ENCODE measurements at places on chromosomes 2 and 18.

DNA sequence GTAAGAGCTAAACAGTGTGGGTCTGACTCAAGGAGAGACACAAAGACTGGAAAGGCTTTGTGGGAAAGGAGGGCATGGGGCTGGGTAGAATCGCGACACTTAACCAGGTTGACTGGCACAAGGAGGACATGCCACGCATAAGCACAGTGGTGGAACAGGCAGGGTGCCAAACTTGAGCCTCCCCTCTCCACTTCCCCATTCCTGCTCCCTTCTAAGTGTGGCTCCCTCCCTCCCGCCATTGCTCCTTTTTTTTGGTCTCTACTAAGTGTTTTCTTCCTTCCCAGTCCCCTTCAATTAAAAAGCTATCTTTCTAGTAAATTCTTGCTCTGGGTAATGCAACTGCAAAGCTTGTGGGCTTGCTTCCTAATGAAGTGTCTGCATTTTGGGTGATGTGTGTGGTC, 40.3 kb upstream of the ZFP36L2 start:
- DNase-seq, result no peak

- DNase-seq, result no peak
Measured at GRCh38 chr2:236977063-236977851, 108.4 kb upstream of the COPS8 start.

- peak; percentile 88 for DNase-seq
Measured at GRCh38 chr2:27890924-27891672, 569 bp downstream of the BABAM2 start.

DNA sequence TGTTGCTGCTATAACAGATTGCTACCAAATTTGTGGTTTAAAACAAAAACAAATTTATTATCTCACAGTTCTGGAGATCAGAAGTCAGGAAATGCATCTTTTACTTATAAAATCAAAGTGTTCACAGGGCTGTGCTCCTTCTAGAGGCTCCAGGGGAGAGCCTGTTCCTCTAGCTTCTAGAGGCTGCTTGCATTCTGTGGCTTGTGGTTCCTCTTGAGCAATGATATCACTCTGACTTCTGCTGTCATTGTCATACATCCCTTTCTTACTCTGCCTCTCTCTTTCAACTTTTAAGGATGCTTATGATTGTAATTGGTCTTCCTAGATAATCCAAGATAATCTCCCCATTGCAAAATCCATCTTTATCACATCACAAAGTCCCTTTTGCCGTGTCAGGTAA, 6.1 kb upstream of the DCC start:
- DNase-seq, result no peak

- DNase-seq, result peak; percentile 6
Measured at GRCh38 chr18:41966943-41967342, 11.9 kb downstream of the PIK3C3 start.

- DNase-seq, result no peak
Measured at GRCh38 chr2:25285265-25286024, 56.3 kb downstream of the DNMT3A start.

DNA sequence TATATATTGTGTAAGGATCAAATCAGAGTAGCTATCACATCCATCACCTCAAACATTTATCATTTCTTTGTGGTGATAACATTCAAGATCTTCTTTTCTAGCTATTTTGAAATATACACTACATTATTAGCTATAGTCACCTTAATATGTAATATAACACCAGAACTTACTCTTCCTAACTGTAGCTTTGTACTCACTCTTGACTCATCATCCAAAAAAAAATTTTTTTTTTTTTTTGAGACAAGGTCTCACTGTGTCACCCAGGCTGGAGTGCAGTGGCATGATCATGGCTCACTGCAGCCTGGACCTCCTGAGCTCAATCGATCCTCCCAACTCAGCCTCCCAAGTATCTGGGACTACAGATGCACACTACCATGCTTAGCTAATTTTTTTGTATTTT, 153.3 kb downstream of the EML6 start:
- DNase-seq, result no peak

DNA sequence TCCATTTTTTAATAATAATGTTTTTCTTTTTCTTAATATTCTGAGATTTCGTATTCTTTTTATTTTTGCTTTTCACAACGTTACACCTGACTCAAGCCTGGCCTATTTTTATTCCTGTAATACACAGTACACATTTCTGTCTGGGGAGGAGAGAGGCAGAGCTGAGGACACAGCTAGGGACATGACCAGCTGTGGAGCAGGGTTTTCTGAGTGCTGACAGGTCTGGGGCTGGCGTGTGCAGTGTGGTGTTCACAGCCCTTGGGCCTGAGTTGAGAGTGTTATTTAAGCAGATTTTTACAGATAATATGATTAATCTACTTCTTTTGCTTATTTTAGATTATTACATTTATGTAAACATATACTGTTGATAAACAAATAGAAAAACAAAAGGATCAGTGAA, 55.9 kb downstream of the ZAP70 start:
- no peak for DNase-seq

- DNase-seq, result peak; percentile 55
Measured at GRCh38 chr2:158457092-158457825, 507 bp downstream of the PKP4 start.

- DNase-seq, result no peak
Measured at GRCh38 chr18:45019469-45019868, 338.8 kb downstream of the SETBP1 start.

DNA sequence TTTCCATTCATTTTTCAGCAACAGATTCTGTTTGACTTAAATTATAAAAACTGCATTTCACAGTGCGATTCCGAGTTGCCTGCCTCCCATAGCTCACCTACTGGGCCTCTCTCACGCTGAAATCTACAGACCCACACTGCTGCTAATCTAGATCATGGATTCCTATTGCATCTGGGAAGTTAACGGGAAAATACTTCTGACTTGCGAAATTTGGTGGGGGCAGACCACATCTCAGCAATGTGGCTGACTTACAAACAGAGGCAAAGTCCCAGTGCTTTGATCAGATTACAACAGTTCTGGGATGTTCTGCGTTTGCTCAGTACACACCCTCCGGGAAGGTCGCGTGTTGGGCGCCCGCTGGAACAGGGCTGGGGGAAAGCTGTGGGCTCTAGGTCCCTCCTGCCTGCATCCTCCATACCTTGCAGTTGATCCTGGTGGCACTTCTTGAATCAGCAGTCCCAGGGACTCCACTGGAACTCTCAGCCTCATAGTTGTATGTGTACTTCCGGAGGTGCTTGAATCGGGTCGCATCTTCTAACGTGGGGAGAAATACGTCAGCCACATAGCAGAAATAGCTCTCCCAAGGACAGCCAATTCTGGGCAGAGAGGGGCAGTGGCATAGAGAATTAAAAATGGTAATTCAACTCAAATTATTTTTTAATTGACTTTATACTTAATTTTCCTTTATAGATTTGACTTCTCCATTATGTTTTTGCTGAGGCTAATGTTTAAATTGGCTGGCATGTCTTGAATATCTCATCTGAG, 1.7 kb downstream of the APOB start:
- peak; percentile 10 for DNase-seq

GRCh38 chr2:20648831-20649230, 2.1 kb downstream of the HS1BP3 start:
- no peak for DNase-seq

DNA sequence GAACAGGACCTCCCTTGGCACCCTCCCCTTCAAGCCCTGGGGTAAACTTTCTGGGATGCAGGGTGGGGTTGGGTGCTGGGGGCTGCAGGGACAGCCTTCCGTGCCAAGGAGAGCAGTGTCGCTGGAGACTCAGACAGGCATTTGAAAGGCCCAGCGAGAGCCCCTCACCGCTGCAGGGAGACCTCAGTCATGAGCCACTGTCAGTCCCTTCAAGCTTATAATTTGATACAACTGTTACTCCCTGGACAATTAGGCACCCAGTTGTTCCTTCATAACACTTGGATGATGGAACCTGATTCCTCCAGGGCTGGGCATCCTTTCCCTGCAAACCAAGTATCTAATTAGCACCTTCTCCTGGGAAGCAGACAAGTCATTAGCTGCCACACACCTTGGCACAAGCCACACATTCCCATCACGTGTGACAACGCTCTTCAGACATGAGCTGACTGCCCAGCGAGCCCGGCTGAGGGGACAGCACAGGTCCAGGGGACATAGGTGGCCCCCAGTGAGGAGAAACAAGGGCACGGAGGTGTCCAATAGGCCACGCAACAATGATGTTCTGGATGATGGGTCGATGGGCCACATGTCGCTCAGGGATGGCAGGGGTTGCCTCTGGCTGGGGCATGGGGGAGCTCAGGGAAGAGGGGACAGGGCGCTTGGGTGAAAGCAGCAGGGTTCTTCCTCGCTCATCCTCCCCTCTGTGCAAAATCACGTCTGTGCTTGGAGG, 59.6 kb downstream of the KCNF1 start:
- no peak for DNase-seq

GRCh38 chr2:120511536-120511935, 165.6 kb downstream of the INHBB start:
- DNase-seq, result no peak

DNA sequence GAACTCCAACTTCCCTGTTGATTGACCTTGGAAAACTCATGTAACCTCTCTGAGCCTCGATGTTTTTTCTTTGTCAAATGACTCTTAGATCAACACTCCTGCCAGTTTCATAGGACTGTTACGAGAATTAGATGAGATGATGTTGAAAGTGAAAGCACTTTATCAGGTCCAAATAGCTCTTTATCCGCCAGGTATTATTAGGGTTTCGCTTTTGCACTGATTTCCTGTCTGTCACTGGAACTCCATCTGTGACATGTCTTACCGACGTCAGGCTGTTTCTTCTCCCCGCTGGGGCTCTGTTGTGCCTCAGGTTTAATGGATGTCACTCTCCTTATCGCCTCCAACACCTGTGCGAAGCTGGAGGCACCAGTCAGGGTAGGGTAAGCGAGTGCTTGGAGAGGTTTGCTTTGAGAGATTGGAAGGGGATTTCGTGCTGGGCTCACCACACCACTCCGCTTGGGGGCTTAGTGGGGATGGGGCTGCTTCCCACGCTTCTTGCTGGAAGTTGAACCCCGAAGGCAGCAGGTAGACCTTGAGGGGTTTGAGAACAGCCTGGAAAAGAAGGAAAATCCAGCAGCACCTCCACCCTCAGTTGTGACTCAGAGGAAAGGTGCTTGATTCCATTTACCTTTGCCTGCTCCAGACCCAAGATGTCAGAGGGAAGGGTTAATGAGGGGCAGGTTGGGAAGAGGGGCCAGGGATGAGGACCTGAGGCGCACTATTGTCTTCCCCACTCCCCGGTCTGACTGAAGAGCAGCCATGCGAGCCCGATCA, 4.3 kb downstream of the GAD1 start:
- DNase-seq, result no peak

GRCh38 chr18:48152549-48152948, 222.1 kb upstream of the SMAD2 start:
- peak; percentile 25 for DNase-seq

DNA sequence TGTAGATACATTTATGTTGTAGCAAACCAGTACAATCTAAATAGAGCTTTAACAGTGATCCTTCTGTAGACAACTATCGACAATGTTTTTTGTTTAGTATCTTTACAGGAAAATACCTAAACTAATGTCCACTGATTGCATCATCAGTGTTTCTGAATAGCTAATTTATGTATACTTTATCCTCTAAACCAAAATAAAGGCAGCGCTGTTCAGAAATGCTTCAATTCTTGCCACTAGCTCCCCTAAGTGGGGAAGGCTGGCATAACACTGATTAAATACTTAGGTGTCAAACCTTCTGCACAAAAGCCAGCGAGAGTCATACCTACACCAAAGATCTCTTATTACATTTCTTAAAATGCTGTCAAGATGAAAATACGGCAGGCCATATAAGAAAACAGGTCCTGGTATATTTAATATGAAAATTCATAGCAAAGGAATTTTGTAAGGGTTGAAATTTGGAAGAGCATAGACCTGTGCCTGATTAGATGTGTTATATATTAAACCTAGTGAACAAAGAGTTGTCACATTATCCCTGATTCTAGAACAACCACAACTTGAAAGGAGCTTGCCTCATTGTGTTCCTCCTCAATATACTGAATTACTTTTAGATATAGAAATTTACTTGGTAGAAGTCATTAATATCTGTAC, 1693.4 kb upstream of the SLC39A10 start:
- DNase-seq, result peak; percentile 12

DNA sequence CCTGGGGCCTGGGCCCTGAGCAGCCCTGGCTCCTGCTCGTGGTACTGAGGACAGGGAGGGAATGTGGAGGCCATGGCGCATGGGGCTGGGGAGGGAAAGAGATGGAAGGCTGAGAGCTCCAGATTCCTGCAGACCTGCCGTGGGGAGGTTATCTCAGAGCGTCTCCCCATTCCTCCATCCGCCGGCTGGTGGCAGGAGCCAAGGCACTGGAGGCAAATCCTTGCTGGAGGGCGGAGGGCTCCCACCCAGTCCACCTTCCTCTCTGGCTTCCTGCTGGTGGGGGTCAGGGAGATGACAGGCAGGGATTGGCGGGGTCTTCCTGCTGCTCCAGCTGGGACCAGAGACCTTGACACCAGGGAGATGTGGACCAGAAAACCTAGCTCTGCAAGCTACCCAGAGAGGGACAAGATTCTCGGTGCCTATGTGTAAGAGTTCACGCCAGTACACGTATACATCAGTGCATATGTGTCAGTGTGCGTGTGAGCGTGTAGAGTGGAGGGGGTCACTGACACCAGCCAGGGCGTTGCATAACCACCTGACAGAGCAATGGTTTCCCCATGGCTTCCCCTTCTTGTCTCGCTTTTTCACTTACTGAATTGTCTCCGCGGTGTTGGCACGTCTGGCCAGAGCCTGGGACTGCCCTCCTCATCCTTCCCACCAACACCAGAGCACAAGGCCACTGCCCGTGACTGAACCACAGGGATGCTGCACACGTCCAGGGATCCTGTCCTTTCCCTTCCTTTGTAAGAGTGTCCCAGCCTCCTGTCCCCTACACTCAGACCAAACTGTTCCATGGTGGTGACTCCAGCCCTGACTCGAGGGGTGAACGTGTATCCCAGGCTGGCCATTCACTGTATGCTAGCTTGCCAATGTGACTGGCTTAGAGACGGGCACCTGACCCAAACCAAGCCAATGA, 15.8 kb upstream of the SEMA4C start:
- DNase-seq, result no peak

DNA sequence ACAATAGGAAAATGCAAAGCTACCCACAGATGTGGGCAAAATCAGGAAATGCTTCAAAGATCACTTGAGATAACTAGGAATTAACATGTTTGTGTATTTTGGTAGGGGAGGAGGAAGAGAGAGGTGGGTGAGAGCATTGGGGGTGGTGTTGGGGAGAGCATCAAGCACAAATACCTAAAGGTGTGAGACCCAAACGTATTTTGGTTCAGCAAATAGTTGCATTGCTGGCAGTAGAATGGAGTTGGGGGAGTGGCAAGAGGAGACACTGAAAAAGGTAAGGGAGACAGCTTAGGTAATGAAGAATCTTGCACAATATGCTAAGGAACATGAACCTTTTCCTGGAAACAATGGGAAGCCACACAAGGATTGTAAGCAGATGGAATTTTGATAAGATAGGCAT, 1.5 kb upstream of the PELI1 start:
- DNase-seq, result no peak

- DNase-seq, result no peak
Measured at GRCh38 chr18:47519706-47520105, 268.2 kb upstream of the SKOR2 start.

DNA sequence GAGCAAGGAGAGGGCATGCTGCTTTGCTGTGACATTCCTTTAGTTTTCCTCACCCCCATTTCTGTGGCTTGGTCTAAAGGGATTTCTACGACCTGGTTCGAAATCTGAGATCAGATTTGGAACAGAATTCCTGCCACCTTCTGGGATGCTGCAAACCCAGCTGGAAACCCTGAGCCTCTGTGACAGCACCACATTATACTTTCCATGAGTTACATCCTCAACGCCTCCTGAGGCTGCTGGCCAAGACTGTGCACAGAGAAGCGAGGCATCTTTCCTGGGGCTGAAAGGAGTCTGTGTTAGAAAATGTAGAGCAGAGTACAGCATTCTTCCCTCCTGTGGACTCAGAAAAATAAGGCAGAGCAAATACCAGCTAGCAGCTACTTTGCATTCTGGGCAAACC, 138.1 kb upstream of the CHAC2 start:
- DNase-seq, result no peak

Measured in foreskin fibroblast (primary cell).